ENCODE measurements at places on chromosomes 16 and 17.

GRCh38 chr17:42016941-42017865 lies at the start of gene DNAJC7:
Gene DNAJC7, minus strand, starts transcription at chr17:42017439. Its CDS starts 23 bp downstream, at chr17:42017416.
- peak; percentile 87 for DNase-seq

- no peak for DNase-seq
Observed at GRCh38 chr16:16062023-16062937, 112.9 kb downstream of the ABCC1 start.

DNA sequence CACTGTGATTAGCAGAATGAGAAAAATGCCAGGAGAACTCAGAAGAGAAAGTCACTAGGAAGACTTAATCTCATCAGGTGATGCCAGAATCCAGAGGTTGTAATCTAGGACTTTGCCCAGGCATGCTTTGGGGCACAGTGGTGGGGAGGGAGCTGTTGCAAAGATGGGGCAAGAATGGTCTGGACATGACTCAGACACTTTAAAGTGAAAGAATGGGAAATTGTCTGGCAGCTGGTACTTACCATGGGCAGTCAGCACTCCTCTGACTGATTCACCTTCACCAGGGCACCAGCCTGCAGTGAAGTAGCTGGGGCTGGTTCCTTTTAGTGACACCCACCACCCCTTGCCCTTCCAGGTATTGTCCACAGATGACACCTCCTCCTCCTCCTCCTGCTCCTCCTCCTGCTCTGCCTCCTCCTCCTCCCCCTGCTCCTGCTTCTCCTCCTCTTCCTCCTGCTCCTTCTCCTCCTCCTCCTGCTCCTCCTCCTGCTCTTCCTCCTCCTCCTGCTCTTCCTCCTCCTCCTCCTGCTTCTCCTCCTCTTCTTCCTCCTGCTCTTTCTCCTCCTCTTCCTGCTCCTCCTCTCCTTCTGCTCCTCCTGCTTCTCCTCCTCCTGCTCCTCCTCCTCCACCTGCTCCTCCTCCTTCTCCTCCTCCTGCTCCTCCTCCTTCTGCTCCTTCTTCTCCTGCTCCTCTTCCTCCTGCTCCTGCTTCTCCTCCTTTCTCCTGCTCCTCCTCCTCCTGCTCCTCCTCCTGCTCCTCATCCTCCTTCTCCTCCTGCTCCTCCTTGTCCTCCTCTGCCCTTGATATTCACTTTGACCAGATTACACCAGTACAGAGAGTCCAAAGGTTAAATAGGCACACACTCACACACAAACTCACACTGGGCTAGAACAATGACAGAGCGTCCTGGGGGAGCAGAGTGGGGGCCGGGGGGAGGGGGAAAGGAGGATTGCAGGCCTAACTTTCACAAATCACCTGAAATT lies at the start of gene CHD9NB:
Gene CHD9NB, minus strand, starts transcription at position 379 of the 983 bp plus-strand sequence. CDS start 8,739 bp downstream, outside the sequence.
- DNase-seq = peak; percentile 75

GRCh38 chr17:2250140-2251095 lies 53.2 kb downstream of the SMG6 start:
- DNase-seq = no peak

GRCh38 chr17:50055426-50056216 lies at the start of gene ITGA3:
Gene ITGA3, plus strand, starts transcription at chr17:50056110. Its CDS starts 330 bp downstream, at chr17:50056440.
- DNase-seq = peak; percentile 78

DNA sequence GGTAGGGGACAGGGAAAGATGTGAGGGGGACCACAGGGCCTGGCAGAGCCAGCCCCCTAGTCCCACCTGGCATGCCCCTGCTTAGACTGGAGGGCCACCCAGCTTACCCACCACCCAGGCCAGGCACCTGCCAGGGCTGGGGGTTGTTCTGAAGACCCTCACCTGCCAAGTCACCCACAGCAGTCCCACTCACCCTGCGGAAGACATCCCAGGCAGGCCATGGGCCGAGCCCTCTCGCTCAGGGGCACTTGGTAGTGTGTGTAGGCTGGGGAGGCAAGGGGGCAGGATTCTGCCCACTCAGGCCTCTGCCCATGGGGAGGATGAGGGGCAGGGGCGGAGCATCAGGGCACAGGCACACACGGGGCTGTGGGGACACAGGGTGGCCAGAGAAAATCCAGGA lies 4.0 kb downstream of the PLCD3 start:
- DNase-seq = no peak

All from amniotic stem cell (primary cell).